ENCODE measurements at places on chromosomes 6 and 20.

DNA sequence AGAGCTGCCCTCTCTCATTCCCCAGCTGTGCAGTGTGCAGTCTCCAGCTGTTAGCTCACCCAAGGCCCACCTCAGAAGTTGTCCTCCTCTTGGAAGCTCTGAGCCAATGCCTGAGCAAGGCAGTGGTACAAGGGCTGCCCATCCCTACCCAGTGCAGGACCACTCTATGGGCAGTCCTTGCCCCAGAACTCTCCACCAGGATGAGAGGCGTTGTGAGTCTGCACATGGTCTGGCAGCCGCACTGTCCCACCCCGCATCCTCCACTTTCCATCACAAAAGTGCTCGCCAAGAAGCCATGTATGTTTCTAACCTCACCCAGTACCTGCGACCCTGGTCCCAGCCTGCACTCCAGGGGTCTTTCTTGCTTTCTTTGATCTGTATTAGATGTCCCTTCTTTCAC is 175.1 kb upstream of the PMEPA1 start:
- no peak for DNase-seq

- DNase-seq: no peak
Measured at GRCh38 chr6:28764014-28764723, 159.6 kb downstream of the TRIM27 start.

DNA sequence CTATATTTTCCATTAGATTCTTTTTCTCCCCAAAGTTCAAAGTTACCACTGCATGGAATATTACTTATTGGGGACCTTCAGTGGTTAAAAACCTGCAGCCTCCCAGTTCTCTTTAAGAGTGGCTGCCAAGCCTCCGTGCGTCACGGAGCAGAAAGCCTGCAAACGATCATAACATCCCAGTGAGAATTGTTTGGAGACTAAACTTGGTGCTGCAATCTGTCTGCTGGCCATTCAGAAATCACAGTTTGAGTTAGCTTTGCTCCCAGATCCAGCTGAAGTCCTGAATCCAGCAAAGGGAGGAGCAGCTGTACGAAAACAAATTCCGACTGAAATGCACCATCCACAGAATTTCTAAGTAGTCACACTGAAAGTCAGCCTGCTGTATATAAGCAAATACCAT is 213.5 kb upstream of the PDE10A start:
- DNase-seq: no peak

- no peak for DNase-seq
Measured at GRCh38 chr6:42257614-42258013, 40.0 kb upstream of the MRPS10 start.

- DNase-seq: no peak
Measured at GRCh38 chr6:131635384-131636340, 1.4 kb upstream of the ENPP3 start.
